Natural killer cell (primary cell): ENCODE measurements at places on chromosomes 3 and 15. TPM values are rescaled to one million over a fixed set of nuclear protein-coding genes. Genes with fewer than 3 reads are reported as not detected.

Gene RABL3
- 11.7 TPM for total RNA-seq

- DNase-seq: no peak
Observed at GRCh38 chr3:78314327-78314726, 1274.4 kb downstream of the ROBO2 start.

GRCh38 chr3:141452045-141452444, 34.8 kb upstream of the RASA2 start:
- DNase-seq: peak; percentile 80

Gene MAGI1
- not detected for total RNA-seq

Gene PLAAT1
- total RNA-seq: not detected

- no peak for DNase-seq
Observed at GRCh38 chr3:128382221-128382807, 84.4 kb downstream of the DNAJB8 start.

Gene CATSPER2
- 8.4 TPM for total RNA-seq

DNA sequence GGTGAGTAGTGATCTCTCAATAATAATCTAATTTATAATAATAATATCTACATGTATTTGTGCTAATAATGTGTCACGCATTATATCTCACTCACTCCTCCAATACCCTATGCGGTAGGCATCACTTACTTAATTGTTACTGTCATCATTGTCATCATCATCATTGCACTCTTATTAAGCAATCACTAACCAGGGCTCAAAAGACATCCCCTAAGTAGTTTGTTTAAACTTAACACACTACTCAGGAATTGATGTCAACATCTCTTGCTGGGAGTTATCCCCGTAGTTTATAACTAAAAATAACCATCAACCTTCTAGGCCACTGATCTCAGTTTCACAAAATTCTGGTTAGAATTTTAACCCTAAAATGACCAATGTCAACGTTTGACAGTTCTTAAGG, 56.8 kb upstream of the ICE2 start:
- no peak for DNase-seq

- no peak for DNase-seq
Observed at GRCh38 chr3:23991683-23992628, 46.9 kb downstream of the NR1D2 start.

Gene GOLGA8Q
- total RNA-seq: 4.1 TPM

- no peak for DNase-seq
Observed at GRCh38 chr3:37991109-37991508, 523 bp downstream of the VILL start.

GRCh38 chr3:61691466-61691865, 130.1 kb downstream of the PTPRG start:
- DNase-seq: no peak

Gene CPEB1
- total RNA-seq: not detected

- no peak for DNase-seq
Observed at GRCh38 chr3:88248658-88249057, 98.9 kb downstream of the C3orf38 start.

- DNase-seq: peak; percentile 76
Observed at GRCh38 chr3:126679318-126679751, 24.4 kb upstream of the TXNRD3 start.

DNA sequence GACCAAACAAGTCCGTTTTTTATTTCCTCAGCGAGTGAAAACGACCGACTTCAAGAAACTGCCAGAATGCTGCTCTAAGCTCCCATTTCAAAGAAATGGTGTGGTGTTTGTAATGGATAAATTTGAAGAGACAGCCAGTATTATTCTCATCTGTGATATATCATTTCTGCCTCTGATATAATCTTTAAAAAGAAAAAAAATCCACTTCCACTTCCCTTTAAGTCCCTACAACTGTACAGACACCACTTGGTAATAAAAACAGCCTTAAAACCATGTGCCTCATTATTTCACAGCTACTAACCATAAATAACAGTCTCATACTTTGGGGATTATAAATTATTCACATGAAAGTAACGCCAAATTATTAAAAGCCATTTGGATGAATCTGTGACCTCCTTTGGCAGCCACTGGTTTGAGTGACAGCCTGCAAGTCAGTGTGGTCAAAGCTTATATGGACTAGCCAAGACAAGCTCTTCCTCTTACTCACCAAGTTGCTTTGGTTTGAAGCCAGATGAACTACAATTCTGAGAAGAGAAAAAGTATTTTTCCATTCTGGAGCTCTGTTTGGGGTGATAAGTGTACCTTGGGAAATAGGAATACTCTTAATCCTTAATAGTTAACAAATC, 168.0 kb downstream of the SHOX2 start:
- DNase-seq: no peak

DNA sequence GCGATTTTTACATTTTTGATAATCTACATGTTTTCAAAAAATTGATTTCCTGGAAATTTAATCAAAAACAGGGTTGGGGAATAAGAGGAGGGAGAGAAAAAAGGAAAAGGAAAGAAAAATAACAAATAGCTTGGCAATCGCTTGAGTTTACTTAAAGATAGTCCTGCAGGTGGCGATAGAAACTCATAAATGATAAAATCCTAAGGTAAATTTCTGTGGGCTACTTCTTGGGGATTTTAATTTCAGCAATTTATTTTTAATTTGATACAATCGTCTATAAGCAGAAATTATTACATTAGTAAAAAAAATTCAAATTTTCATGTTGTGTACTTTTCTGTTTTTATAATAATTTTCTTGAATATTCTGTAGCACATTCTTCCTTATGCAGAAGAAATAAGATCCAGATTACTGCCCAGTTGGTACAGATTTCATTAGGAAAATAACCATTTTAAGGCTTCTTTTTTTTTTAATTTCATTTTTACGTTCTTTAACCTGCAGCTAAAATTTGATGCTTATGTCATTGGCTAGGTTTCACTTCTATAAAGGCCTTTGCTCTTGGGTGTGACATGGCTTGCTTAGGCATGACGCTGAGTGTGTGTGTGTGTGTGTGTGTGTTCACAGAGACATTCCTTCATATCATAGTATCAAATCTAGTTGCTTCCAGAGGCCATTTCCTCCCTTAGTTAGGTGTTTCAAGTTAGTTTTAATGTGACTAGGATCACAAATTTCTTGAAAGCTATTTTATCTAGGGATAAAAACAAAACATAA, 181.8 kb downstream of the MCTP2 start:
- DNase-seq: no peak

Gene MCTP2
- total RNA-seq: 312 TPM

Gene PRSS50
- 0.16 TPM for total RNA-seq

DNA sequence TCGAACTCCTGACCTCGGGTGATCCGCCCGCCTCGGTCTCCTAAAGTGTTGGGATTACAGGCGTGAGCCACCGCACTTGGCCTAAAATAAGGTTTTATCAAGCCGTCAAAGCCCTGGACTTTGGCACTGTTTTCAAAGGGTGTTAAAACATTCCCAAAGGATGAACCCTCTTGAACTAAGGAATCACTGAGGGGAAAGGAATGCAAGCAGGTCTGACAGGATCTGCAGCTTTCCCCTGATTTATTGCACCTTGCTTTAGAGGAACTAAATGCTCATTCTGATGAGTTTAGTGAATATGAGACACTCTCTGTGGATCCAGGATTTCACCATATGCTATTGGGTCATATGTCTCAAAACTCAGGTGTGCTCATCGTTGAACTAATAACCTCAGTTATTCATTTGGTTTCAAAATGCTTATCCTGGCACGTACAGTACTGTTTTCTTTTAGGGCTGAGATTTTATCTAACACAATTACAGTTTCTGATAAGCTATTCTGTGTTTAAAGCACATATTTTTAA, 63.0 kb upstream of the TSC22D2 start:
- no peak for DNase-seq

Gene BSN
- 0.33 TPM for total RNA-seq

DNA sequence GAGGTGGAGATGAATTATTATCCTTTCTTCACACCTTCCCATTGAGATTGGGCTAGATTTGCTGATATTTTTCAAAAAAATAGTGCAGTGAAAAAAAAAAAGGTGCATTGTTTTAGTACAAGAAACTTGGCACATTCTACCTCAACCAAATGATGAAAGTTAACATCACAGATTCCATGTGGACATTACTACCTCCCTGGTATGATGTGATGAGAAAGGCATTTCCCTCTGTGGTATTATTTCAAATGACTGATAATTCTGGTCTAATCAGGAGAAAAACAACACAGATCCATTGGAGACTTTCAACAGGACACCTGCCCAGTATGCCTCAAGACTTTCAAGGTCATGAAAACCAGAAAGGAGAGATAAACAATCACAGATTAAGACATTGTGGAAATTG, 313.4 kb downstream of the BCHE start:
- no peak for DNase-seq

- no peak for DNase-seq
Observed at GRCh38 chr3:194043516-194043915, 92.4 kb upstream of the HES1 start.

GRCh38 chr15:34301058-34301457, 36.5 kb downstream of the SLC12A6 start:
- no peak for DNase-seq

Gene MTHFS
- 10.8 TPM for total RNA-seq

DNA sequence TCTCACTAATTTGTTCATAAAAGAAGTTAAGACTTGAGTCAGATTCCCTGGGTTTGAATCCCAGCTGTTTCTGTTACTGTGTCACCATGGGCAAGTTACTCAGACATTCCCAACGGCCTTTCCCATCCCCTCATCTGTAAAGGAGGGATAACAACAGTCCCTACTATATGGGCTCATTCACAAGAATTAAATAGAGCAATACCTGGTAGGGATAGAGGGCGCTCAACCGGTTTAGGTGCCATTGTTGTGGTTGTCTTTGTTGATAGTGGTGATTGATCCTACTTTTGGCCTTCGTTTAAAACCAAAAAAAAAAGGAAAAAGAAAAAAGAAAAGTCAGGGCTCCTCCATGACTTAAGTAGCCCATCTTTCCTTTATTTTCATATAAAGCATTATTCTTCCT, 563.1 kb downstream of the GRM7 start:
- DNase-seq: no peak

DNA sequence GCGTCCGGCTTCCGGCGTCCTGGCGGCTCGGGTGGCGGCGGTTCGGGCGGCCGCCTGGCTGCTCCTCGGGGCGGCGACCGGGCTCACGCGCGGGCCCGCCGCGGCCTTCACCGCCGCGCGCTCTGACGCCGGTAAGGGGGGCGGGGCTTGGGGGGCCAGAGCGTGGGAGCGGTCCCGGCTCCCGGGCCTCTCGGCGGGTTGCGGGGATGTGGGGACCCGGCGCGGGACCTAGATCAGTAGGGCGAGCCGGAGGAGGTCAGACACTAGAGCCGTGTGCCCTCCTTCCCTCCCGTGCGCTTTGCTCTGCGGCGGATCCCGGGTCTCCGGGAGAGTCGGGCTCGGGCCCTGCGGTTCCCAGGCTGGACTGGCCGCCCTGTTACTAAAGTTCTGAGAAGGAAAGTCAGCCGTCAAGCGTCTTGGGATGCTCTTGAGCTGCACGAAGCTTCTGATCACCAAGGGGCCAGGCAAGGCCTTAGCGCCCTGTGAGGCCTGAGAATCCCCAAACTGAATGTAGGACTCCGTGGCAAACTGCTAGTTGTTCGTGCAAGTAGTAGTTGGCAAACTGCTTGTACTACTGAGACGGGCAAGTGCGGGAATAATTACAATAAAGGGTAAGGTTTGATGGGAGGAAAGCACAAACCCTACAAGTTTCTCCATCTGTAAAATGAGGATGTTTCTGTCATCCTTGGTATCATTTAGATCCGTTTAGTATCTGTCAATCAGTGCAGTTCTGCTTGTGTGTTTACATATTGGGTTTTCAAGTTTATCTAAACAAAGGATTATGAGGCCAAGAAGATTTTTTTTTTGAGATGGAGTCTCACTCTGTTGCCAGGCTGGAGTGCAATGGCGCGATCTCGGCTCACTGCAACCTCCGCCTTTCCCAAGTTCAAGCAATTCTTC, 587 bp downstream of the PIGX start:
- DNase-seq: peak; percentile 84

- DNase-seq: peak; percentile 78
Observed at GRCh38 chr3:32428092-32429068, 36.7 kb downstream of the CMTM7 start.

Gene TLR9
- not detected for total RNA-seq

DNA sequence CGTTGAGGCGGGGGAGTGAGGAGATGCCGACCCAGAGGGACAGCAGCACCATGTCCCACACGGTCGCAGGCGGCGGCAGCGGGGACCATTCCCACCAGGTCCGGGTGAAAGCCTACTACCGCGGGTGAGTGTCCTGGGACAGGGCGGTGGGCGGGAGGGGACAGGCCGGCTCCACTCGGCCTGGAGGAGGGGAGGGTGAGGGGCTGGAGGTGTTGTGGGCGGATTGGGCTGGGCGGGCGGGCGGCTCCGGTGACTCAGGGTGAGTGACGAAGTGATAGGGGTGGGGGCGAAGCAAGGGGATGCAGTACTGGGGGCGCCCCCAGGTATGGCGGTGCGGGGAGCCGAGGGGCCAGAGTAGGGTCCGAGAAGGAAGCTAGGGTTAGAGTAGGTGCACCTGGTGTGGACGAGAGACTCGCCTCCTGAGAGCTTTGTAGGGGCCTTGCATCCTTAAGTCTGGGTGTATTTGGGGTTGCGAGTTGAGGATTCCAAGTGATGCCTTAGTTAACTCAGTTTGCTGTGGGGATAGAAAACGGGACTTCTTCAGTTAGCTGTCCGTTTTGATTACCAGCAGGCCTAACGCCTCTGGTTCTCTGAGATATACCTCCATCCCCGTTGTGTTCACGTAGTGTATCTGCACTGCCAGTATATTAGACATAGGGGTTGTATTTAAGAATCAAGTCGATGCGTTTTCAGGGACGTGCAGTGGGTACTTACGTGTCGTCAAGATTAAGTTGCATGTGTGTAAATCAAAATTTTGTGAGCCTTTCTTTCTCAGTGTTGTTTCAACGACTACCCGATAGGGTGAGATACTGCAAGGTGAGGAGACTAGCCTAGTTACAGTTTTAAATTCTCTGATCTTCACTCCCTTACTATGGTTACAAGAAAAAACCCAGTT, 670 bp downstream of the PRKCI start:
- peak; percentile 67 for DNase-seq
